Stimulated activated CD8-positive, alpha-beta memory T cell treated with anti-CD3 and anti-CD28 coated beads, Interleukin-2, amount 100 ng/mL, for 48 hours (primary cell): ENCODE measurements at places on chromosomes 6 and 20.

DNA sequence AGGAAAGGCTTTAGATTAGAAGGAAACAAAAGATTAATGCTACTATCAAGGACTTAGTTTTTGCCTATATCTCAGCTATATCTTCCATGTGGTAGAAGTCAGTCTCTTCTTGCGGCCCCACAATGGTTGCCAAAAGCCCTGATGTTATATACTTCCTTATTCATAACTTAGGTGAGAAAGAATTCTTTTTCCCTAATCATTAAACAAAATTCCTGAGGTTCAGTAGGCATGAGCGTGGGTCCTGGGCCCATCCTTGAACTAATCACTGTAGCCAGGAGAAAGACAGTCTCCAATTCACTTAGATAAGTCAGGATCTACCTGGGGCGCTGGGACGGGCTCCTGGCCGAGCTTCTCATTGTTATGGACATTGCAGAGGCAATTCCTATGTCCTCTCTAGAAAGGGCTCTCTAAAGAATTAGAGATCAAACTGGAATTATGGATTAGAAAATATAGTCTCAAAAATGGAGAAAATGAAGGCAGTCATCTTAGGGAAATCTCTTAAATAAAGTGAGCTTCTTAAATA lies 134.3 kb downstream of the KIF6 start:
- DNase-seq: no peak

GRCh38 chr6:137148306-137149034 lies 25.0 kb downstream of the IL22RA2 start:
- DNase-seq: no peak

GRCh38 chr6:160508599-160508998 lies 155.5 kb downstream of the LPA start:
- DNase-seq: no peak

DNA sequence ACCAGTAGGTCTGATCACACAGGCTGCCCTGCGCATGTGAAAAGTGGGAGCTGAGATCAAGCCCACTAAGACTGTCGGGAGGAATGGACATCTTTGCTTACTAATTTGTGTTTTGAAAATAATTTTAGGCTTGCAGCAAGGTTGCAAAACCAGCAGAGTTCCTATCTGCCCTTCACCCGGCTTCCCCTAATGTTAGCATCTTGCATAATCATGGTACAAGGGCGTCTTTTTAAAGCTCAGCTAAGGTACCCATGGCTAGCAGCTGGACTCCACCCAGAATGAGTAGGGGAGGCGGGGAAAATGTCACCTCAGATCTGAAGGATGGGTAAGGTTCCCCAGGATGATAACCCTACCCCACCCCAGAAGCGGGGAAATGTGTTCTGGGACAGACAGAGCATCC lies 25.3 kb upstream of the BMP7 start:
- DNase-seq: no peak

- peak; percentile 17 for DNase-seq
Observed at GRCh38 chr6:156395276-156395675, 381.9 kb upstream of the ARID1B start.

- no peak for DNase-seq
Observed at GRCh38 chr20:4513720-4514119, 208.0 kb upstream of the PRND start.

DNA sequence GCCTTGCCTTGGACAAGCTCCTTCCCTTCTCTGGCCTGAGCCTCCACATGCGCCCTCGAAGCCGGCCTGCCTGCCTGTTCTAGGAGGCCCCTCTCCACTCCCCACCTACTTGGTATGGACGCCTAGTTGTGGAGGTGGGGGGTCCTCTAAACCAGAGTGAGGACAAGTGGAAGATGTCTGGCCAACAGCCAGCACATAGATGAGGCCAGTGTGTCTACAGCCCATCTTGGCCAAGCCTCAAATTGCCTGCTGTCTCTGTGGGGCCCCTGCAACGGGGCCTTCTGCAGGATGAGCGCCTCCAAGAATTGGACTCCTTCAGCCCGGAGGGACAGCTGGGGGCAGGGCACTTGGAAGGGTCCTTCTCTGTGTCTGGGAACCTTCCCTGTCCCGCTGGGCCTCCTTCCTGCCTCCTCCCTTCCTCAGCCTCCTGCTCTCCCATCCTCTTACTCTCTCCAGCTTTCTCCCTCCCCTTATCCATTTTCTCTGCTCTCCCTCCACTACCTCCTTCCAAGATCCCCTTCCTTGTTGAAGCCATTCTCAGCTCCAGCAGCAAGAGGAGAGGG lies 1.6 kb downstream of the MDFI start:
- no peak for DNase-seq
